ENCODE measurements at places on chromosomes 6 and 20.
A peak's percentile ranks its signal among the peaks of the same experiment; 100 is the strongest.

GRCh38 chr6:46175446-46175845, 4.7 kb upstream of the ENPP5 start:
- no peak for DNase-seq

- no peak for DNase-seq
Observed at GRCh38 chr6:124714728-124715127, 247.5 kb upstream of the RNF217 start.

DNA sequence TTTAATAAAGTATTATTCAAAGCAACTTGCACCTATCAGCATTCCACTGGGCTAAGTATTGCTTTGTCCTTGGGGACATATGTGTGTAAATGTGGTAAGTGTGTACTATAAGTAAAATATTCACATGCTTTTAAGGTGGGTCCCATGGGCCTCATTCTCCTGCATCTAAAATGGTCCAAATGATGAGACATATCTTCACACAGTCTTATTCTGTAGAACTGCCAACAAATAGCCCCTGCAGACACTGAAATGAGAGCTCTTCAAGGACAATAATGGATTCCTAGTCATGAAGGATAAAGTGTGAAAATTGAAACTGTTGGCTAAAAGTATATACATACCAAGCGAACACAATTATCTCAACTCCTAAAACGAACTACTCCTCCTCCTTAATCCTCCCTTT, 81.8 kb downstream of the SMLR1 start:
- DNase-seq, result no peak

DNA sequence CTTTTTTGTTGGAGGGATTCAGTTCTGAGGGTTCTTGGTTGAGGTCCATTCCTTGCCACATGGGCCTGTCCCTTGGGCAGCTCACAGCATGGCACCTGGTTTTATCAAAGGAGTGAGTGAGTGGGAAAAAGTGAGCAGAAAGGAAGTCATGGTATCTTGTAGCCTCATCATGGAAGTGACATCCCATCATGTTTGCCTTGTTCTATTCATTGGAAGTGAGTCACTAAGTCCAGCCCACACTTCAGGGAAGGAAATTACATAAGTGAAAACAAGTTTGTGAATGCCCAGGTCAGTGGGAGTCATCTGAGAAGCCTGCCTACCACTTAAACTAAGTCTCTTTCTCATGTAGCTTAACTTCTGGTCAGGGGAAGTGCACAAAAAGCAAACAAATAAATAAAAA, 32.8 kb upstream of the ZNFX1 start:
- DNase-seq, result no peak

DNA sequence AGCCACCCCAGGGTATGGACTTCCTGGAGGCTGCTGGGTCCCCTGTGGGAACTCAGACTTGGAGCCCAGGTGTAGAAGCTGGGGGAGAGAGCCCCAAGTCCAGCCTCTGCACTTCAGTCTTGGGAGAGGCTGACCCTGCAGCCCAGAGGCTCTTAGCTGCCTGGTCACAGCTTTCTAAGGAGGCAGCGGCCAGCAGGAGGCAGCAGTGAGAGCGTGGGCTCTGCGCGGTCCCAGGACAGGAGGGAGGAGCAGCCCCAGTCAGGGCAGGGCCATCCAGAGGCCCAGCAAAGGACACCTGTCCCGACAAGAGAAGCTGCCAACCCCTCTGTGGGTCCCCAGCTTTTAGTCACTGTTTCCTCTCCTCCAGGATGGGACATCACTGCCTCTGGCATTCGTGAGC, 9.4 kb downstream of the TREML2 start:
- peak; percentile 35 for DNase-seq

Measured in germinal center (tissue), 1 donor.